ENCODE measurements at places on chromosomes 6 and 20. TPM values are rescaled to one million over a fixed set of nuclear protein-coding genes. Genes with fewer than 3 reads are reported as not detected.

Gene SPACA1
- not detected for total RNA-seq

Gene COL12A1
- 470 TPM for total RNA-seq

Gene CST7
- total RNA-seq, result not detected

Gene RIPPLY2
- total RNA-seq, result 0.26 TPM

Gene BPIFB4
- not detected for total RNA-seq

Gene SIRPB2
- 1.2 TPM for total RNA-seq

Gene DST
- total RNA-seq, result 818 TPM

Gene SLC4A11
- total RNA-seq, result 0.37 TPM

Gene ATP6V1G2
- 3.3 TPM for total RNA-seq

Gene C6orf118
- not detected for total RNA-seq

Gene ULBP1
- 0.16 TPM for total RNA-seq
